Testis (tissue), 5 donors: ENCODE measurements at places on chromosomes 2 and 18. TPM values are rescaled to one million over a fixed set of nuclear protein-coding genes. Genes with fewer than 3 reads are reported as not detected.

DNA sequence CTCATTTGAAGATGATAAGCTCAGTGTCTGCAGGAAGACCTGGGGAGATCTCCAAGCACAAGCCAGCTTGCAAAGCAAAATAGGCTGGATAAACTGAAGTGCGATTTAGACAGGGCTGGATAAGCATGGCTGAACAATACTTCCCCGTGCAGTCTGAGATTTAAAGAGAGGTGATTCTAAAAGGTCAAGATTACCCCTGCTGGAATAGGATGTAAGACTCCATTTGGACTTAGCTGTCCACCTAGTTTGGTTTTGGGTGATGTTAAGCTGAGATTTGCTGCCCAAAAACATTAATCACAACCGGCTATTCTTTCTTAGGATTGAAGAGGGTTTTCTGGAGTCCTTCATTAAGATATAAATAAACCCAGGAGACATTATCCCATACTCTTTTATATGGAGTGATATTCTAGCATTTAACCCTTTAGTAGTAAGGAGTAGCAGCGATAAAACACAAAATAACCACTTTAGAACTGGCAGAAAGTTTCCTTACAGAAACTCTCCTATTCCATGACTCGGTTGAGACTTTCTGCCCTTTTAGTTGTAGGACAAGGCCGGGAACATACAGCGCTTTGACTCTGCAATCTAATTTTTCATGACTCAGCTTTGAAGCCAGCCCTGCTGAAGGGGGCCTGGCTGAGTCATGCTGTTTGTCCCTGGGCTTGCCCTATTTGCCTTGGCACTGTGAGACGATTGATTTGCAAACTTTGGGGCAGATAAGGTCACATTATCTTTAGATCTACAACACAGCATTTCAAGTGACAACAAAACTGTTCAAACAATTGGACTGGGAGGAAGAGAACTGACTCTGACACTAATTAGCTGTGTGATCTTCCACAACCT is 238.2 kb downstream of the GCA start:
- no peak for DNase-seq

CRYGD gene
- total RNA-seq, result not detected

GRCh38 chr2:223541546-223541945 is 60.6 kb downstream of the SCG2 start:
- DNase-seq, result no peak

- peak; percentile 19 for DNase-seq
Measured at GRCh38 chr2:206443735-206444527, 599 bp downstream of the ADAM23 start.

VWC2L gene
- total RNA-seq, result 1.6 TPM

DNA sequence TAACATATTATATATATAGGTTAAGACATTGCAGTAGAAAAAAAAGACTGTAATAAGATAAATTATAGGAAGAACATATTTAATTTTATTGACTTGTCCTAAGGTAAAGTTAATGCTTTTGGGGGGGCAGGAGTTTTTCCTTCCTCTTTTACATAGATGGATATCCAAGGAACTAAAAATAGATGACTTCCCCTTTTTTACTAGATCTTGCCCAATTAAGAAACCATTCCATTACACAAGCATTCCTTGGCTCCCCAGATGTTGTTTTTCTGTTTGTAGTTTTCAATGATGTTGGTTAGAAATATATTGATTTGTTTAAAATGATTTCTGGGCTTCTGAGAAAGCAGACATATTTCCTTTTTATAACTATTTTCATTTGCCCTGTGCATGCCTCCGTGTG is 22.4 kb upstream of the PMAIP1 start:
- DNase-seq, result no peak

GRCh38 chr2:134892282-134893035 is 26.2 kb upstream of the CCNT2 start:
- no peak for DNase-seq

DQX1 gene
- total RNA-seq, result not detected

GRCh38 chr2:85768713-85769112 is 14.9 kb downstream of the ATOH8 start:
- peak; percentile 79 for DNase-seq

ZRANB3 gene
- total RNA-seq, result 28.8 TPM

CD28 gene
- total RNA-seq, result 0.43 TPM

DNA sequence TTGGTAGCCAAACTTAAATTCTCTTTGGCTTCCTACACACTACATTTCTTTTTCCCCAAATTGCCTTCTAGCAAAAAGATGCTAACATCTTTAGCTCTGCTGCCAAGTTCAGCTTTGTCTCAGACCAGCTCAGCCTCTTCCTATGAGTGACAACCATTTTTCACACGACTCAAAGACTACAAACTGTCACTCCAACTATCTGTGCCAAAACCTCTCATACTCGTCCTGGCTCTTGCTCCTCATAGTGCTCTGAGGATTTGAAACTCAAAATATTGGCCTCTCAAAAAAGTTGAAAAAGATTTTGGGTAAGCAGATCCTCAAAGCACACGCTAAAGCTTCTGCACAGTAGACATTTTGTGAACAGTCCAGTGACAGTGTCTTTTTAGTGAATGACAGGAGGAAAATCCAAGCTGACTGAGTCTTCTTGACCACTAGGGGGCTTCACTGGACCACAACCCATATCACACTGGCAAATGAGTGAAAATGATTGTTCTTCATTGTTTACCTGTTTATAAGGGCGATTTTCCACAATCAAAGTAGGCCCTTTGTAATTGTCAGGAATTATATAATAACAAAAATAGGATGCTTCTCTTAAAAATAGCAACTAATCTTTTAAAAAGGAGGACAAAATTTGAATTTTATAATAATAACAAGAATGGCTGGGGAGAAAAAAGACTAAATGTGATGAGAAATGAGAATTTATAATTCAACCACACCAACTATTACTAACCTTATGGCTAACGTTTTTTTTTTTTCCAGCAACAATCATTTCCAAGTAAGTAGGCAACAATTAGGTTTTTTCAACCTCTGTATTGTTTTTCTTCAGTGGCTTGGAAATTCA is 85.5 kb upstream of the PGAP1 start:
- DNase-seq, result peak; percentile 22

- DNase-seq, result no peak
Measured at GRCh38 chr18:22872900-22873537, 60.1 kb upstream of the RBBP8 start.

DNA sequence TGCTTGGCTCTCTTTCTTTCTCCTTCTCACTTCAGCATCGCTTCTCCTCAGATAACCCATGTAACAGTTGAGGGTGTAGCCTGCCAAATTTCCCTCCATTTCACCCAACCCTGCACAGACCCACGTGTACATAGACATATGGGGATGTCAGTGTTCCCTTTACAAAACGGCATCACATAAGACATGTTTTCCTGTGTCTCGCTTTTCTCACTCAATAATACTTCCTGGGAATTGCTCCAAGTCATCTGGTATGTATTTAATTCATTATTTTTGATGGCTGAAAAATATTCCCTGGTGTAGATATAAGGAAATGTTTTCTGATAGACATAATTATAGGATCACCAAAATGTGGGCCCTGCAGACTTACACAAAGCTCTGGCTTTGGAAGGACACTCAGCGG is 176.8 kb downstream of the LOXHD1 start:
- DNase-seq, result no peak

- DNase-seq, result peak; percentile 86
Measured at GRCh38 chr18:44325903-44326635, 354.6 kb upstream of the SETBP1 start.

CPLX4 gene
- total RNA-seq, result 0.55 TPM

CDK5R2 gene
- total RNA-seq, result 1.2 TPM

GRCh38 chr18:58224425-58224750 is 180.4 kb downstream of the NEDD4L start:
- DNase-seq, result no peak

DNA sequence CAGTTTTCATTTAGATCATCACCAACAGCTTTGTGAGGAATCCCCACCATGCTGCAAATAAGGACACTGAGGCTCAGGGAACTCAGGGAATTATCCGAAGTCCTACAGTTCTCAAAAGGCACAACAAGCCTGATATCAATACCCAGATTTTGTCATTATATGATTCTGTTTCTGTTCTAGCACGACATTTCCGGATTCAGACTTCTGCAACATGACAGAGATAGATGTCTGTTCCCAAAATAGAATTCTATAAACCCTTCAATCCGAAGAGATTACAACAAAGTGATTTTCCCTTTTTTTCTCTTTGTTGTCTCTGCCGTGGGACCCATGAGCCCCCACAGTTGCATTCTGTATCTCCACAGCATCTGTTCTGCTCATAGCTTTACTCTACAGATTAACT is 72.0 kb downstream of the DOCK10 start:
- no peak for DNase-seq

TEKT4 gene
- 23.5 TPM for total RNA-seq

SAG gene
- 5.1 TPM for total RNA-seq

GRCh38 chr2:3728104-3729054 is 25.0 kb downstream of the DCDC2C start:
- peak; percentile 34 for DNase-seq

SPATA3 gene
- 18.6 TPM for total RNA-seq

GRCh38 chr2:14322306-14322705 is 310.2 kb upstream of the LRATD1 start:
- no peak for DNase-seq

DNA sequence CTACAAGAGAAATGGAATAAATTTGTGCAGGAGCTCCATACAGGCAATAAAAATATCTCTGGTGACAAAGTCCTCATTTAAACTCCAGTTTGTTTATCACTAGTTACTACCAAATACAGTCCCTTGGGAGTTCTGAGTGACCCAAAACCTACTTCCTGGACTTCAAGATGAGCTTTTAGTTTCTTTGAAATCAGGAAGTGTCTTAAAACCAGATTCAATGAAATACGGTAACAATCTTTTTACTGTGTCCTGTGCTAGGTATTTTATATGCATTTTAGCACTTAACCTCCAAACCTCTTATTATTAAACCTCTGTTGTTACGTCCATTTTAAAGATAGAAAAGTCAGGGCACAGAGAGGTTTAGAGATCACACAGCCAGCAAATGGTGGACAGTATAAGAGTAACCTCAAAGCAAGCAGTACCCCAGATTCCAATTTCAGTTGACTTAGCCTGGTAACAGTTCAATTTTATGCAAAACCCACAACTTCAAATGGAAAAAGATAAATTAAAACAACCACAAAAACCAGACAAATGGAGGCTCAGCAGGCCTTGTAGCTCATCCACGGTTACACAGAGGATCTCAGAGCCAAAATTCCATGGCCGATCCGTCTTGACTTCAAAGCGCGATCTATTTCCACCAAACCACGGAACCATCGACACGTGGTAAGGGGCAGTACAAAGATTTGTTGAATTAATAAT is 1.3 kb upstream of the KCMF1 start:
- DNase-seq, result peak; percentile 30

DNA sequence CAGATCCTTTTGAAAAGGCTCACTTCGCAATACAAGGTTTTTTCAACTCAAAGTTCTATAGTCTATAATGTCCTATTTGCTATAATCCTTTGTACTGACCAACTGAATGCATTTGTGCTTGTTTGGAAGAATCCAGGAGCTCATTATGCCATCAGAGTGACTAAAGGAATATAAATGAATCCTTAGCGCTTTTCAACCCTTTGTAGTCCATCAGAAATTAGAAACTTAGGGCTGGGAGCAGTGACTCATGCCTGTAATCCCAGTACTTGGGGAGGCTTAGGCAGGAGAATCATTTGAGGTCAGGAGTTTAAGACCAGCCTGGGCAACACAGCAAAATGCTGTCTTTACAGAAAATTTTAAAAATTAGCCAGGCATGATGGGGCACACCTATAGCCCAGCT is 330.2 kb upstream of the CHAC2 start:
- DNase-seq, result no peak

DNA sequence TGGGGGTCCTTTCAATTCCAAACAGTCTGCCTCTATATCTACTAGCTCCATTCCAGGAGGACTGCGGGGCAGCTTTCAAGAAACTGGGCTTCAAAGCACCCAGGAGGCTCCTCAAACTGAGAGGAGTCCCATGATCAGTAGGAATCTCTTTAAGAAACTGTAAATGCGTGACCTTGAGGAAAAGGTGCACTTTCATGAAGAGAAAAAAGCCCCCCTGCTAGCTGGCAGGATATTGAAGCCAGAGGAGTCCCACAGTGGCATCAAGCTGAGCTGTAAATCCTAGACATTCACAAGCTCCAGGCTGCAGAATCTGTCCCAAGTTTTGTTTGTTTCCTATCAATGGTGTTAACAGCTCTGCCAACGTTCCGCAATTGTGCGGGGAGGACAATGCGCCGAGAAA is 790.1 kb downstream of the SLC4A3 start:
- DNase-seq, result no peak

GRCh38 chr2:23578964-23579671 is 194.1 kb downstream of the KLHL29 start:
- no peak for DNase-seq

HOXD3 gene
- 14.0 TPM for total RNA-seq

- DNase-seq, result no peak
Measured at GRCh38 chr2:232027530-232027929, 66.0 kb downstream of the DIS3L2 start.

GRCh38 chr2:165857876-165858275 is 63.8 kb upstream of the GALNT3 start:
- DNase-seq, result no peak

DNA sequence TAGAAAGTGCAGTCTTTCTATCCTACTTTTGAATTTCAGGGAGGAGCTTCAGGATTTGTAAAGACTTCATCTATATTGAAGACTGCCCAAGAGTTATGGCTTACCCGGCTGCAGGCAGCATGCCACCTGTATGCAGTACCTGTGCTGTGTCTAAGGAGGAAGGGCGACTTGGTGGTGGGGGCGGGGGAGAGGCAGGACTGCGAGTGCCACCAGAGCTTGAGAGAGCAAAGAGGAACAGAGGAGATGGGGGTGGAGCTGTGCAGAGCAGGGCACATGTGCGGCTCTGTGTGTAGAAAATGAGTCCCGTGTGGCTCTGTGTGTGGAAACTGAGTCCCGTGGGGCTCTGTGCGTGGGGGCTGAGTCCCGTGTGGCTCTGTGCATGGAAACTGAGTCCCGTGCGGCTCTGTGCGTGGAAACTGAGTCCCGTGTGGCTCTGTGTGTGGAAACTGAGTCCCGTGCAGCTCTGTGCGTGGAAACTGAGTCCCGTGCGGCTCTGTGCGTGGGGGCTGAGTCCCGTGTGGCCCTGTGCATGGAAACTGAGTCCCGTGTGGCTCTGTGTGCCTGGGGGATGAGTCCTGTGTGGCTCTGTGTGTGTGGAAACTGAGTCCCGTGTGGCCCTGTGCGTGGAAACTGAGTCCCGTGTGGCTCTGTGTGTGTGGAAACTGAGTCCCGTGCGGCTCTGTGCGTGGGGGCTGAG is 43.2 kb downstream of the LDLRAD4 start:
- no peak for DNase-seq

GRCh38 chr2:24123195-24123921 is at the start of the genes FAM228B and PFN4:
Gene FAM228B (plus strand): TSS chr2:24123469. CDS start chr2:24124362, 893 bp downstream.
Gene PFN4 (minus strand): TSS chr2:24123334. CDS start chr2:24122535, 799 bp downstream.
- DNase-seq, result peak; percentile 92
